ENCODE measurements at places on chromosomes 12 and 14.

DNA sequence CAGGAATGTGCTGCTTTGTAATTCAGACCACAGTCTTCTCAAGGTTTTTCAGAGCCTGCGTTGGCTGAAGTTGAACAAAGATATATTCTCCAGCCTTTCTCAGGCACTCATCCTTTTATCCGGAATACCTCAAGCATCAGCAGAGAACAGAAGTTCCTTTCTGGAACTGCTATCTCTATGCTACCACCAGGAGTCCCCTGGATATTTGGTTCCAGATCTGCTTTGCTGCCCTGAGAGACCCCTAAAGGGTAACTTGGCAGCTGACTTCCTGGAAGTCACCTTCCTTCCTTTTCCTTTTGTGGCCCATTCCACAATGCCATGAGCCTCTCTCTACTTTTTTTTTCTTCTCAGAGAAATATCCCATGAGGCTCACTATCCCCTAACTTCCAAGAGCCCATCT is 188.2 kb downstream of the PLCZ1 start:
- no peak for DNase-seq

GRCh38 chr12:108912361-108912760 is 32.5 kb downstream of the DAO start:
- DNase-seq, result no peak

- no peak for DNase-seq
Measured at GRCh38 chr14:39641224-39641623, 209.0 kb upstream of the FBXO33 start.

DNA sequence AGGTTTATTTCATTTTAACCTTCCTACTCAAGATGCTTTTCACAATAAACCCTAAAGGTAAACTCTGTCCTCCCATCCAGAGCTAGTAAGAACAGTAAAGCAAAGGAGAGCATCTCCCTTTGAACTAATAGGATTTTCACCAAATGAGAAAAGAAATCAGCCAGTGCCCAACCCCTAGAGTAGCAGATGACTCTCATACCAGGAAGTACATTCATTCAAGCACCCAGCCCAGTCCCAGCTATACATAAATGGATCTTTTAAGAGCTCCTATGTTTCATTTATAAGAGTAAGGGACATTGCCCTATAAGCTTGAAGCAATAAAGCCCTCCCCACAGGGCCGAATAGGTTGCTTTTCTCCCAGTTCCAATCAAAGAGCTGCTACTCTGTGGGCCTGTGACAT is 7.6 kb downstream of the BAZ2A start:
- no peak for DNase-seq
